ENCODE measurements at places on chromosomes 11 and 22. TPM values are rescaled to one million over a fixed set of nuclear protein-coding genes. Genes with fewer than 3 reads are reported as not detected.
A peak's percentile ranks its signal among the peaks of the same experiment; 100 is the strongest.

DNA sequence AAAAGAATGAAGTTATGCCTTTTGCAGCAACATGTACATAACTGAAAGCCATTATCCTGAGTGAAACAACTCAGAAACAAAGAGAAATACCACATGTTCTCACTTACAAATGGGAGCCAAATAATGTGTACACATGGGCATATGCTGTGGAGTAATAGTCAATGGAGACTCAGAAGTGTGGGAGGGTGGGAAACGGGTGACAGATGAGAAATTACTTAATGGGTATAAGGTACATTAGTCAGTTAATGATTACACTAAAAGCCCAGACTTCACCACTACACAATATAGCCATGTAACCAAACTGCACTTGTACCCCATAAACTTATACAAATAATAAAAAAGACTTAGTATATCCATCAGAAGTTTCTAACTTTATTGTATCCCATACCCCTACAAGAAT lies 674.1 kb upstream of the ARHGAP42 start:
- H3K27ac ChIP-seq = no peak overlapping the region
- no peak overlapping the region for H3K4me3 ChIP-seq
- no peak for DNase-seq
- no peaks in the 10 kb centered on the region for H3K27me3 ChIP-seq
- no peaks in the 10 kb centered on the region for H3K4me1 ChIP-seq

DNA sequence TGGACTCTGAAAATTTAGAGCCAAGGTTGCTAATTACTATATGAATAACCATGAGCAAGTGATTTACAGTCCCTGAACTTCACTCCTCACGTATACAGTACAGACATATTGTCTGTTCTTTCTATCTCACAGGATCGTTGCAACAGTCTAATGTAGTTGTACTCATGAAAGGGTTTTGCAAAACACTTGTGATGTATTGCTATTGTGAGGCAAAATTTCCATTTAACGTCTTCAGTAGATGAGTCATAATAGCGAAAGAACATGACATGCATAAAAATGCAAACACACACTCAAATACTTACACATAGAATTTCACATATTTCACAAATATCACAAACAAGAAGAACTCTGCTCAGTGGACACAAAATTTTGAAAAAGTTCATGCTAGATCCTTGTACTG lies 134.6 kb upstream of the TRPC6 start:
- H3K27me3 ChIP-seq = no peaks in the 10 kb centered on the region
- H3K27ac ChIP-seq = no peak overlapping the region
- H3K4me1 ChIP-seq = no peaks in the 10 kb centered on the region
- H3K4me3 ChIP-seq = no peak overlapping the region

GRCh38 chr11:19435306-19435989 lies 194.7 kb upstream of the E2F8 start:
- H3K4me3 ChIP-seq = no peak overlapping the region
- H3K27me3 ChIP-seq = no peaks in the 10 kb centered on the region
- H3K36me3 ChIP-seq = no peaks in the 10 kb centered on the region
- H3K4me1 ChIP-seq = no peaks in the 10 kb centered on the region

- no peaks in the 10 kb centered on the region for H3K4me1 ChIP-seq
- H3K4me3 ChIP-seq = no peak overlapping the region
- H3K27ac ChIP-seq = no peak overlapping the region
- no peak for DNase-seq
- H3K36me3 ChIP-seq = no peaks in the 10 kb centered on the region
These were observed 223.5 kb upstream of the NTM start for GRCh38 chr11:131146827-131147490.

- DNase-seq = no peak
- no peaks in the 10 kb centered on the region for H3K27me3 ChIP-seq
- H3K4me1 ChIP-seq = no peaks in the 10 kb centered on the region
- H3K27ac ChIP-seq = no peak overlapping the region
- H3K36me3 ChIP-seq = no peaks in the 10 kb centered on the region
These were observed 1102.6 kb downstream of the DLG2 start for GRCh38 chr11:84524422-84525051.

GRCh38 chr11:92302770-92303169 lies 78.2 kb downstream of the FAT3 start:
- no peaks in the 10 kb centered on the region for H3K27me3 ChIP-seq
- no peak overlapping the region for H3K27ac ChIP-seq
- no peak overlapping the region for H3K4me3 ChIP-seq
- H3K36me3 ChIP-seq = no peaks in the 10 kb centered on the region
- no peak for DNase-seq

DNA sequence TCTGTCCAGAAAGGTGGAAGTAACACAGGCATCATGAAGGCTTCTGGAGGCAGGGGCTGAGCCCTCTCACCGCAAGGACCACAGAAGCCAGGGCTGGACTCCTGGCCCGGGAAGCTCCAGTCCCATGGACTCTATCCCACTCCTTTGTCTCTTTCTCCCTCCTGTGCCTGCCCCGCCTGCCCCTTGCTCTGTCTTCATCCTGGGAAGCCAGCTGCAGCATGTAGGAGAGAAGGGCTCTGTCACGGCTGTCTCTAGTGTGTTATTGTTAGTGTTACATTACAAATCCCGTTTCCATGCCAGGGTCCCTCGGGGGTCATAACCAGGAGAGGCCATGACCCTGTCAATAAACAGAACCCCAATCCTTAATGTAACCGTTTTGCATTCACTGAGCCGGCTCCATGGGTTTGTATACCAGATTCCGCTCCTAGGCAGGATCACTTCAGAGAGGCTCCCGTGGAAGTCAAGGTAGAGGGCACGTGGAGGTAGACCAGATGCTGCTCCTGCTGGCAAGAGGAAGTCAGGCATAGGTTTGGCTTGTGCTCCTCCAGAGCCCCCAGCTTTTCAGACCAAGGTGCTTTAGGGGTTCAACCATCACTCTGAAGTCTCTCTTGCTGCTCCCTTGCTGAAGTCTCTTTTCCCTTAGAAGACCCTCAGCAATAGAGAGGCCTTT lies 293.2 kb downstream of the ETS1 start:
- no peak for DNase-seq
- peaks cover 96% of the 10 kb centered on the region for H3K4me1 ChIP-seq
- no peaks in the 10 kb centered on the region for H3K36me3 ChIP-seq
- no peaks in the 10 kb centered on the region for H3K27me3 ChIP-seq

DNA sequence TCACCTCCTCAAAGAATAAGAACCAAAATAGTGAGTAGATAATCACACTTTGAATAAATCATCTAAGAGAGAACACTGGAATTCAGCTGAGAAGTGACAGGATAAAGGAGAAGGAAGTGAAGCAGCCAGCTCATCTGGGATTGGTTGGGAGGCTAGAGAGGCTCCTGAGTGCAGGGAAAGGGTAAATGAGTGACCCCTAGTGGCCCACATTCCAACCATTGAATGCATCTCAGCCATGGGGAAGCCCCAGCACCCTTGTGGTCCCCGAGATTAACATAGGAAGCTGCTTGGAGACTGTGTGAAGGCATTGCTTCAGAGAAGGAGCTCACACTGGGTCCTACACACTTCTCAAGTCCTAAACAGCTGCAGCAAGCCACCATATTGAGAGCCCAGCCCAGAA lies 82.3 kb downstream of the JRKL start:
- no peak for DNase-seq
- H3K36me3 ChIP-seq = no peaks in the 10 kb centered on the region
- no peak overlapping the region for H3K27ac ChIP-seq
- H3K4me1 ChIP-seq = no peaks in the 10 kb centered on the region
- H3K27me3 ChIP-seq = no peaks in the 10 kb centered on the region

GRCh38 chr22:21641417-21641788 lies 699 bp upstream of the SDF2L1 start:
- peak overlapping the region; percentile 75 for H3K4me3 ChIP-seq
- H3K4me1 ChIP-seq = peaks cover 19% of the 10 kb centered on the region
- no peak for DNase-seq
- peak overlapping the region; percentile 96 for H3K27ac ChIP-seq
- no peaks in the 10 kb centered on the region for H3K27me3 ChIP-seq

PLAAT3 gene
- 16.0 TPM for total RNA-seq

RAD9A gene
- 38.8 TPM for total RNA-seq

- H3K4me3 ChIP-seq = peak overlapping the region; percentile 97
- H3K36me3 ChIP-seq = peaks cover 26% of the 10 kb centered on the region
- no peaks in the 10 kb centered on the region for H3K27me3 ChIP-seq
- peak overlapping the region; percentile 90 for H3K27ac ChIP-seq
These were observed 759 bp upstream of the PEX16 start for GRCh38 chr11:45918331-45918941.

GRCh38 chr22:34004058-34004457 lies 83.8 kb upstream of the LARGE1 start:
- H3K27me3 ChIP-seq = no peaks in the 10 kb centered on the region
- DNase-seq = no peak
- H3K36me3 ChIP-seq = no peaks in the 10 kb centered on the region
- H3K4me1 ChIP-seq = no peaks in the 10 kb centered on the region
- H3K4me3 ChIP-seq = no peak overlapping the region
- H3K27ac ChIP-seq = no peak overlapping the region

OR52B2 gene
- total RNA-seq = not detected

- H3K27me3 ChIP-seq = no peaks in the 10 kb centered on the region
- no peak overlapping the region for H3K4me3 ChIP-seq
- no peaks in the 10 kb centered on the region for H3K4me1 ChIP-seq
- H3K27ac ChIP-seq = no peak overlapping the region
These were observed 13.9 kb downstream of the FZD4 start for GRCh38 chr11:86941077-86941870.

GRCh38 chr22:37808294-37808657 lies 542 bp downstream of the GCAT start:
- peak overlapping the region; percentile 70 for H3K4me3 ChIP-seq
- H3K27ac ChIP-seq = no peak overlapping the region
- no peak for DNase-seq

DNA sequence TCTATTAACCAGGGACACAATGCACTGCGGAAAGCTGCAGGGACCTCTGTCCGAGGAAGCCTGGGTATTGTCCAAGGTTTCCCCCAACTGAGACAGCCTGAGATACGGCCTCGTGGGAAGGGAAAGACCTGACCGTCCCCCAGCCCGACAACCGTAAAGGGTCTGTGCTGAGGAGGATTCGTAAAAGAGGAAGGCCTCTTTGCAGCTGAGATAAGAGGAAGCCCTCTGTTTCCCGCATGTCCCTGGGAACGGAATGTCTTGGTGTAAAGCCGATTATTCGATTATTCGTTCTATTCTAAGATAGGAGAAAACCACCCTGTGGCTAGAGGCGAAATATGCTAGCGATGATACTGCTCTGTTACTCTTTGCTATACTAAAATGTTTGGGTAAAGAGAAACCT lies 5.2 kb downstream of the BET1L start:
- H3K4me3 ChIP-seq = peak overlapping the region; percentile 15
- H3K27ac ChIP-seq = no peak overlapping the region
- peaks cover 32% of the 10 kb centered on the region for H3K36me3 ChIP-seq
- peaks cover 50% of the 10 kb centered on the region for H3K4me1 ChIP-seq
- no peak for DNase-seq

KLHL35 gene
- total RNA-seq = 0.44 TPM

CHRNA10 gene
- 1.6 TPM for total RNA-seq

DNA sequence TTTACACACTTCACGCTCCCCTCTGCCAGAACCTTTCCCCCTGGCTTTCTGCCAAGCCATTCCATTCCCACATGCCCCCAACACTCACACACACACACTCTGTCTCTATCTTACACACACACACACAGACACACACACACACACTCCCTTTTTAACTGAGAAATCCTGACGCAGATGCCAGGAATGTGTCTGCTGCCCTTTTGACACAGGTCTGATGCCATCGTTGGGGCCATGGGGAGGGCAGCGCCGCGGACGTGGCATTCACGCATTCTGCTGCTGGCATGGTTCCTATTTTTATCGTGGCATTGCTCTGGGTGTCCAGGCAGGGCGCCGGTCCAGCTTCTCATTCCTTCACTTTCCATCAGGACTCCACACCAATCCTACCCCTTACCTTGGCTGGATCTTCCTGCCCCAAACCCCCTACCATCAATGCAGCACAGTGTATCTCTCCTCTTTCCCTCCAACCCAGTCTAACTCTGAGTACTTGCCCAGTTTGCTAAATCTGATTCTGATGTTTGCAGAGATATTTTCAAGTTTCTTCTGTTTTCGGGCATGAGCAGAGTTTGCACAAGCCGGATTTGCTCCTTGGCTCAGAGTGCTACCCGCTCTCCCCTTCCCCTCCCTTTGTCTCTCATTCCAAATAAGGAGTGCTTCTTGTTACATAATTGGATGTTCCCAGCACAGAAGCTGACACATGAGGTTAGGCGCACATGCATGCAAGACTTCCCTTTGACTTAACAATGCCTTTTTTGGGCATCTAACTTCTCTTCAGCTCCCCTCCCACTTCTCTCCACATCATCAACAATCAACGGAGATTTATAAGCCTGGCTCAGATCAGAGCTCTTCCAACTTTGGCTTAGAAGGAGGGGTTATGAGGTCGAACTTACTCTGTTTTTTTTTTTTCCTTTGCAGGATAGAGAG lies 18.8 kb downstream of the SNX19 start:
- no peak overlapping the region for H3K4me3 ChIP-seq
- H3K27me3 ChIP-seq = no peaks in the 10 kb centered on the region
- no peaks in the 10 kb centered on the region for H3K4me1 ChIP-seq
- DNase-seq = no peak
- peaks cover 64% of the 10 kb centered on the region for H3K36me3 ChIP-seq
- H3K27ac ChIP-seq = no peak overlapping the region

APOA4 gene
- total RNA-seq = not detected

GRCh38 chr11:106624377-106624776 lies 393.9 kb downstream of the GUCY1A2 start:
- no peaks in the 10 kb centered on the region for H3K27me3 ChIP-seq
- no peak overlapping the region for H3K27ac ChIP-seq
- H3K36me3 ChIP-seq = no peaks in the 10 kb centered on the region
- DNase-seq = no peak
- no peak overlapping the region for H3K4me3 ChIP-seq
- H3K4me1 ChIP-seq = no peaks in the 10 kb centered on the region

LRRC56 gene
- total RNA-seq = 1.8 TPM

CCDC73 gene
- total RNA-seq = not detected

DNA sequence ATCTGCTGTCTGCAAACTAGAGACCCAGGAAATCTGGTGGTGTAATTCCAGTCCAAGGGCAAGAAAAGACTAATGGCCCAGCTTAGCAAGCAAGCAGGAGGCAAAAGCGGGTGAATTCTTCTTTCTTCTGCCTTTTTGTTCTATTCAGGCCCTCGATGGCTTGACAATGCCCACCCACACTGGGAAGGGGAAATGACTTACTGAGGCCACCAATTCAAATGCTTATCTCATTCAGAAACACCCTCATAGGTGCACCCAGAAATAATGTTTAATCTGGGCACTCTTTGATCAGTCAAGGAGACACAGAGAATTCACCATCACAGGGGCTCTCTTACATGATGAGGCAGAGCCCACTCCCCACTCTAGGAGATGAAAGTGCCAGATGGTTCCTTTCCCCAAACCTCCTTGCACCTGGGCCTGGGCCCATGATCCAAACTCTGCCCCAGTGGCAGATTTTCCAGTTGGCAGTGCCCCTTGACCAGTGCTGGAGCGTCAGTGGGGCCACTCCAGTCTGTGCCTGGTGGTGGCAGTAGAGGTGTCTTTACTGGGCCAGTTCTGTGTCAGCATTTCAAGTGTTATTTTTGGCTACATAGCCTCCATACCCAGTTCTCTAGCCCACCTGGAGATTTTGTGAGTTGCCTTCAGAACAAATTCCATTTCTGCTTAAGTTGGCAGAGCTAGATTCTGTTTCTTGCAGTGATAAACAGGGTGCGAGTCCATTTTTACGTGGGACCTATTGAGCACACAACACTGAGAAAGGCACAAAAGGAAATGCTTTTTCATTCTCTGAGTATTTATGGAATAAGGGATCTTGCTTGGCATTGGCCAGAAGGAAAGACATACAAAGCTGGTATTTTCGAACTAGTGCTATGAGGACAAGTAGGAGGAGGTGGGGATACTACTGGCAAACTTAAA lies 7.5 kb downstream of the ELMOD1 start:
- DNase-seq = no peak
- H3K4me3 ChIP-seq = no peak overlapping the region
- H3K27me3 ChIP-seq = no peaks in the 10 kb centered on the region
- no peaks in the 10 kb centered on the region for H3K4me1 ChIP-seq

ROM1 gene
- total RNA-seq = 4.9 TPM

- peak; percentile 71 for DNase-seq
- H3K36me3 ChIP-seq = peaks cover 18% of the 10 kb centered on the region
- no peaks in the 10 kb centered on the region for H3K27me3 ChIP-seq
These were observed 886 bp downstream of the PITPNM1 start for GRCh38 chr11:67504005-67504949.
